NCI-H446 treated with DMSO at 0.1 percent for 48 hours (cell line): ENCODE measurements at places on chromosomes 16 and 17.

DNA sequence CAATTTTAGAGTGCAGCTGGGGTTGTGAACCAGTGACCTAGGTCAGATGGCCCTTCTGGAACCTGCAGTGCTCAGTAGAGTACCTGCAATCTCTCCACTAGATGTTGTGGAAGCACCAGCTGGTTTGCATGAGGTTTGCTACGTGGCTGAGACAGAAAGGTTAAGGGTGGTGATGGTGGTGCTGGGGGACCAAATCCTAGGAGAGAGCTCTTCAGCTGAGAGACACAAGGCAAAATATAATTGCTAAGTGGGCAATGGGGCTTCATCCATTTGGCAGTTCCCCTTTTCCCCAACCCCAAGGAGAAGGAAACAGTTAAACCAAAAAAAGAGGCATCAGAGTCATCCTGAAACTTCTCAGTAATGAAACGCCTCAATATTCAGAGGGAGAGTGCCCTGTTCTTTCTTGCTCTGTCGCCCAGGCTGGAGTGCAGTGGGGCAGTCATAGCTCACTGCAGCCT, 13.9 kb downstream of the ITPRIPL2 start:
- DNase-seq, result no peak

DNA sequence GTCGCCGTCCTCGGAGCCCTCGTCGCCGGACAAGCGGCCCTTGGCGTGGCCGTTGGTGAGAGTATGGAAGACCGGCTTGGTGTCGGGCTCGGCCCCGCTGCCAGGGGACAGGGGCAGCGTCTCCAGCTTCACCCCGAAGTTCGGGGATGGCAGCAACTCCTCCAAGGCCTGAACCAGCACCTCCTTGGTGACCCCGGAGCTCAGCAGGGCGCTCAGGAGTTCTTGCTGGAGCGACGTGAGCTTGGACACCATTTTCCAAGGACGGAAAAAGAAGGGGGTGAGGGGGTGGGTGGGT, 279 bp downstream of the HNF1B start:
- DNase-seq, result no peak

GRCh38 chr16:11389631-11390565, 44.6 kb downstream of the RMI2 start:
- no peak for DNase-seq

DNA sequence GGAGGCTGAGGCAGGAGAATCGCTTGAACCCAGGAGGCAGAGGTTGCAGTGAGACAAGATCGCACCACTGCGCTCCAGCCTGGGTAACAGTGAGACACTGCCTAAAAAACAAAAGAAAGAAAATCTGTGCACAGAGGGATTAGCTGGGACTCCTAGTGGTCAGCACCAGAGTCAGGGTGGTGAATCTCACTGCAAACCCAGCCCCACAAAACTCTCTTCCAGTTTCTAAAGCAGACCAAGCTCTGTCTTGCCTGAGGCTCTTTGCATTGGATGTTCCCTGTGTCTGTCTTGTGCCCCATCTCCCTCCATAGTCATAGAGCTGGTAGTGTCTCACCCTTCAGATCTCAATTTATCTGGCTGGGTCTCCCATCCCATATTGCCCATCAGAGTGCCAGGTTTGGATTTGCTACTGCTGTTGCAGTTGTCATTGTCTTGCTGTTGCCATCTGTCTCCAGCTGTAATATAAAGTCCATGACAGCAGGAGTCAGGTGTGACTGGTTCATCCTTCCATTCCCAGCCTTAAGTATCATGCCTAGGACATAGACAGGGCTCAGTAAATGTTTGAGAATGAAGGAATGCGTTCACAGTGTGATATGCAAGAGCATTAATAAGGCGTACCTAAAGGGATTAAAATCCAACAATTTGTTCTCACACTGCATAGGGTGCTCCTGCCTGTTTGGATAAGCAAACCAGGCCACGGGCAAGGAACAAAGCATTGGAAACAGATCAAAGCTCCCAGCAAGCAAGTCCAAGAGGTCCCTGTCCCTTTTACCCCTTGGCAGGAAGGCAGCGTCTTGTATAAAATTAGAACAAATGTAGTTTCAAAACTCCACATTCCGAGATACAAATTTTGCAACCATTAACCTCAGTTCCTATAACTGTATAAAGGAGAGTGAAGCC, 614.6 kb upstream of the CDH5 start:
- DNase-seq, result no peak

DNA sequence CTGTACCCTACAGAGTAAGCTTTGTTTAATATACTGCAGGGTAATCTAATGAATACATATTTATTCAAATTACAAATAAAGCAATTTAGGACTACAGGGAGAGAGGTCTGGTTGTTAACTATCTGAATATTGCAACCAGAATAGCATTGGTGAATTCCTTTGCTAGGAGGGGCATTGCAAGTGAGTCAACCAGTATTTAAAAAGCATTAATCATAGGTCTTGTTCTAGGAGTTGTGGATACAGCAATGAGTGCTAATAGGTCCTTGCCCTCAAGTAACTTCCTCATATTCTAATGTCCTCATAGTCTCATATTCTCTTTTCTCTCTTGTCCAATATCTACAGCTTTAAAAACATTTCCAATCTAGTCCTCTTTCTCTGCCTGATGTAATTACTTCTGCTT, 531.4 kb downstream of the CDH11 start:
- no peak for DNase-seq

DNA sequence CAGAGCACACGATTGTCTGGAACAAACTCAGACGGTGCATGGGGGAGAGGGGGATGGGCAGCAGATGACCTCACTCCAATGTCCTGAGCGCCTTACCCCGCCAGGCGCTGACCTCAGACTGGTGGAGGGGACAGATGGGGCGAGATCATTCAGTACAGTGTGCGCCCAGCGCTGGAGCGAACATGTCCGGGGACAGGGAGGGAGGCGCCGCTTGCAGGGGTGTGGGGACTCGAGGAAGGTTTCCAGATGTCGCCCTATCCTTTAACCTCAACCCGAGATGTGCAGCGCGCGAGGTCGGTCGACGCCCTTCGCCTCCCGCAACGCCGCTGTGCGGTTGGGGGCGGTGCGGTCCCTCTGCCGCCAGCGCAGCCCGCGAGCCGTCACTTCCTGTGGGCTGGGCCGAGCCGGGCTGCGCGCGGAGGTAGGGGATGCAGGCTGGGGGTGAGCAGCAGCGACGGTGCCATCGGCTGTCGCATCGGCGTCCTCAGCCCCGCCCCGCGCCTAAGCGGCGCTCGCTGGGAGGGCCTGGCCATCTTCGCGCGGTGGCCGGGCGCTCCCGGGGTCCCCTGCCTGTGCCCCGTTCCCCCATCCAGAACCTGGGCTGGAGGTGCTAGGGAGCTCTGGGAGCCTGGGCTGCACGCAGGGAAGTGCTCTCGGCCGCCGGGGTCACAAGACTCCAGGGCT, 5.3 kb upstream of the CDR2L start:
- peak; percentile 59 for DNase-seq

GRCh38 chr17:9199571-9200551, 178.6 kb downstream of the NTN1 start:
- DNase-seq, result no peak

- DNase-seq, result no peak
Measured at GRCh38 chr16:20369452-20370054, 17.0 kb upstream of the UMOD start.

DNA sequence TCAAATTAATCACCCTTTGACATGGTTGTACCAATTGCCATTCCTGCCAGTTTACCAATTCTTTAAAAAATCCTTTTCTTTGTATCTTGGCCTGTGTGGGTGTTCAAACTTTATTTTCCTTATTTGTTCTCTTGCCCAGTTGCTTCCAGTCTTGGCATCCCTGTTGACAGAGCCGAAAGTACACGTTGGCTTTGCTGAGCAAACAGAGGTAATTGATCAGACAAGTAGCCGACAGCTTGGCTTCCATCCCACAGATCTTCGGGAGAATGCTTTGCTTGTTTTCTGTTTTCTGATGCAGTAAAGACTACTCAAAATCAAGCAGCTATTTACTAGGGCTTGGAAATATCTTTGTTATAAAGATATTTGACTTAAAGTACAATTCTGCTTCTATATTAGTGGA, 506.8 kb upstream of the SALL1 start:
- DNase-seq, result no peak

DNA sequence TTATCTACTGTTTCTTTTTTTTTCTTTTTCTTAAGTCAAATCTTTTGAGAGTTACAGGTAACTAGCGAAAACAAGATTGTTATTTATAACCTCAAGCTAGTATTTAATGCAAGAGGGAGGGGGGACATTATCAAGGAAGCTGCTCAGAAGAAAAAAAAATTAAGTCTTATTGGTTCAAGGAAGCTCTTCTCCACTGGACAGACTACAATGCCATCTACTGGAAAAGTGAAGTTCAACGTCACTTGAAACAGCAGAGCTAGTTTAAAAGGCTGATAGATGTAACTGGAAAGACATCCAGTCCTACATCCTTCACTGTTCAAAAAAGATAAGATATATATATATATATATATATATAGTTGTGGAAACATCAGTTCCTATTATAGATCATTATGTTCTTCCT, 418.0 kb upstream of the PSMD7 start:
- peak; percentile 60 for DNase-seq

DNA sequence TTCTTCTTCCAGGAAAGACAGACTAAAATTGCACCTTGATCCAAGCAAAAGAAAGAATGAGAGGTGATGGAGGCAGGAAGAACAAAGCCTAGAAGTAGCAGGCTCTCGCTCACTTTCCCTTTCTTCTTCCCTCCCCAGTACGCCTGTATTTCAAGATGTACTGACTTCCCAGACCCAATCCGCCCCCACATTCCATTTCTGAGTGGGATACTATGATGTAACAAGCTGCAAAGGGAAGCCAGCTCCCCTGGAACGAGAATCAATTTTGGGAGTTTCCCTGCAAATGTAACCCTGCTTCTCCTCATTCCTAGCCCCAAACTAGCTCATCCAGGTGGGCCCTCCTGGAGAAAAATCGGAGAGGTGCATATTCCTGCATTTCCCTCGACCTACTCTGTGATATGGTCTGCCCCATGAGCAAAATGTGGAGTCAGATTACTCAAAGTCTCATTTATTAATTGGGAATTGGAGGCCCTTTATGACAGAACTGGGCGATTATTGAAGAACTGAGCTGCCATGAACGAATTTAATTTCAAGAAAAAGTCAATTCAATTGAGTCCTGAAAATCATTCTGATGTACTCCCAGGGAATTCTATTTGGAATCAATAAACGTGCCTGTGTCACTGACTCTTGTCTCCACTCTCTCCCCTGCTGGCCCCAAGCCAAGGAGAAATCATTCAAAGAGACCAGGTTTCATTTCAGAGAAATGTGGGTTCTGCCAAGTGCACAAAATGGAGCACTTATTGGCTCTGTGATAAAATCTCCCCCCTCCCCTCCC, 398.9 kb downstream of the SHISA9 start:
- DNase-seq, result no peak

DNA sequence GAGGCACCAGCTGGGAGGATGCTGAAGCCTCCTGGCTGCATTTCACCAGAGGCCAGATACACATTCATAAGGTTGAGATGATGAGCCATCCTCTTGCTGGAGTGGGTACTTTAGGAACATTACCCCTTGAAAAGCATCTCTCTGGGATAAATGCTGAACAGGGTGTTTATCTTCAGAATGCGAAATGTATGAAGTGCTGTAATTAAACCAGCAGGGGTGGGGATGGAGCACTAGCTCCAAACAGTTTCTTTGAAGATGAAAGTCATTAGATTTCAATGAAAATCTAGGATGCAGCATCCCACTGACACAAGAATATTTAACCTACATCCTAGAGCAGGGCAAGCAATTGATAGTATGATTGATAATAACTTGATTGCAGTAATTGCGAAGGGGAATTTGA, 158.1 kb downstream of the CYLD start:
- no peak for DNase-seq
